ENCODE measurements at places on chromosomes 16 and 17.

GRCh38 chr16:9308850-9309249, 217.4 kb downstream of the HAPSTR1 start:
- no peak for DNase-seq

DNA sequence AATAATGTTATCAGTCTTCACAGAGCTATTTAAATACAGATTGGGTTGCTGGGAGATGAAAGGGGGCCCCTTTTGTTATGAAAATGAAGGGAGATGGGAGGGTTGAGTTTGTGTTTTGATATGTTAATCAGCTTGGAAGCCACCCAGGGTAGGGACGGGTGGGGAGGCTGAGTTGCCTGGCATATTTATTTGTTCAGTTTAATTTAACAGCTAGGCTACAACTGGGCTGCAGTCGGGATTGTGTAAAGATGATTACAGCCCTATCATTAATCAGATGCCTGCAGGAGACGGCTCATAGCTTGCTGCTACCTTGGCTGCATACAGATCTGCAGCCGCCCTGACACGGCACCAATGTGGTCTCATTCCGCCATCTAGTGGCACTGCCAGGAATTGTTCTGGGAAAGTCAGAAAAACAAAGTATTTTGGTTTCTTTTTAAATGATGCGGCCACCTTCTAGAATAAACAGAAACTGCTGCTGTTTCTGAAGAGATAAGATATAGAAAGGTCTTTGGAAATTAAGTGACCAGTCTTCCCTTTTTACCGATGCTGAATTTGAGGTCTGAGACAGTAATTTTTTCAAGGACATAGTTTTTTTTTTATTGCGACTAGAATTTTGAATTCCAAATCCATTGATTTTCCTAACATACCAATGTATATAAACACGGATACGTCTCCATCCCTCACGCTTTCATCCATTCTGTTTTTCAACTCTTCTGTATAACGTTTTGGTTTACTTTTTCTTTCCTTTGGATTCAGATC, 458.0 kb upstream of the ASIC2 start:
- DNase-seq: peak; percentile 57

- DNase-seq: no peak
These were observed 6.3 kb downstream of the CMTR2 start for GRCh38 chr16:71282943-71283342.

GRCh38 chr17:9218064-9218635, 196.8 kb downstream of the NTN1 start:
- DNase-seq: no peak

DNA sequence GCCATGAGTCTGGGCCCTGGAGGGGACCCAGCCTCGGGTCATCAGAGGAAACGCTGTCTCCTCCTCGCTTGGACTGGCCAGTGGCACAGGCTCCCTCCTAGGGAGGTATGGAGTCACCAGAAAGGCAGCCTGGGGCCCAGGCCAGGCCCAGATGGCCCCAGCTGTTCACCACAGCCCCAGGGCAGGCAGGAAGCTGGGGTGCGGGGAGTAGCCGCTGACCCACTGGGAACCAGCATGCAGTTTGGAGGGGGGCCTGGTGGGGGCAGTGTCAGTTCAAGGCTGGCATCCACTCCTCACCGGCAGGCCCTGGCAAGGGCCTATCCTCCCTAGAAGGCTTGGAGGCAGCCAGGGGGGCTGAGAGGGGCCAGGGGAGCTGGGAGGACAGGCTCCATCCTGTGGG, 48.8 kb downstream of the SDK2 start:
- peak; percentile 38 for DNase-seq

DNA sequence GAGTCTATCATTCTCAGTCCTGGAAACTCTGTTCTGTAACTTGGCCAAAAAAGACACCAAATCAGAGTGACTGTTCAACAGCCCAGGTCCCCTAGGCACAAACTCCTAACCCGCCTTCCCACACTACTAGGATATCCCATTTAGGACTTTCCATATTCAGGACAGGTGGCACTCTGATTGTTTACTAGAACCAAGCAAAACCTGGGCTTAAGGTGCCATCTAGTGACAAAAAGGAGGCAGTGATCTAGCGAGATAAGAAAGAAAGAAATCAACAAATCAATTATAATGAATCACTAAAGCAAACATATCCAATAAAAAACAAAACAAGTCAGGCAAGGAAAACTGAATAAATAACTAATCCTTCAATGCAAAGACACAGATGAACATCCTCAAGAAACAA, 203.9 kb downstream of the CEP112 start:
- DNase-seq: peak; percentile 58

DNA sequence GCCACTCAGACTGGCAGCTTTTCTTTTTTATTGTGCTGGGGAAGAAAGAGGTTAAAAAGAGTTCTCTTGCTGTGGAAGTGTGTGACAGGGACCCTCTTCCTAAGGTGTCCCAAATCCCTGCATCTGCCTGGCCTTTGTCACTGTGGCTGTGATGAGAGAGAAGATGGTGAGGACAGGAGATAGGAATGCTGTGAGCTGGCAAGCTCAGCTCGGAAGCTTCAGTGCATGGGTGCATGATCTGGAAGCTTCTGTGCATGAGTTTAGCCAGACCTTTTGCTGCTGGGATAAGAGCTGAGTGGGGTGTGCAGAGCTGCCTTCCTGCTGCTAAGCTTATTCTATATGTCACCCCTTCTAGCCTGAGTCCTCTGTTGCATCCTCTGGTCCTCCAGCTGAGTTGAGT, 103.3 kb upstream of the CACNG3 start:
- no peak for DNase-seq

DNA sequence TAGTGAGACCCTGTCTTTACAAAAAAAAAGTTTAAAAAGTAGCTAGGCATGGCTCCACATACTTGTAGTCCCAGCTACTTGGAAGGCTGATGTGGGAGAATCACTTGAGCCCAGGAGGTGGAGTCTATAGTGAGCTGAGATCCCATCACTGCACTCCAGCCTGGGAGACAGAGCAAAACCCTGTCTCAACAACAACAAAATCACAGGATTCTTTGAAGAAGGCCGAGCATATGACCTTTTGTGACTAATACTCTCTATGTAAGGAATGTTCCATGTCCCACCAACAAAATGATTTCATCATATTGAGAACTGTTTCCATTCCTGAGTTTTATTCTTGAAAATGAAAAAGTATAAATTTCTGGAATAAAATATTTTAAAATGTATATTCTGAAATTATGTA, 58.9 kb upstream of the EFCAB3 start:
- DNase-seq: no peak

Data from H4 (cell line).